DMS53 (cell line): ENCODE measurements at places on chromosomes 12 and 14.

DNA sequence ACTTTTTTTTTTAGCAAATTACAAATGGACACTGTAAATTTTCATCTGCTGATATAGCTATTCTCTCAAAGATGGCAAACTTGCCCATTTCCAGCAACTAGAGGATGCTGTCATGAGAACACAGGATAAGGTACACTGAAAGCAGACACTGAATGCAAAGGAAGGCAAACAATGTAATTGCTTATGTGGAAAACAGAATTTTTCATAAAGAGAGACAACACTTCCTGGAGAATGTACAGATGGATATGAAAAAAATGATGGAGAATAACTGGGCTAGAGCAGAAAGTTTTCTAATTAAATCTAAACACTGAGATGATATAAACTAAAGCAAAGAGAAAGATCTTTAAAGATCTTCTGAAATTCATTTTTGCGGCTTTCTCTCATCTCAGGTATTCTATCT is 581 bp downstream of the CD69 start:
- DNase-seq = no peak

- DNase-seq = no peak
Observed at GRCh38 chr12:117360551-117361346, 677 bp downstream of the NOS1 start.

DNA sequence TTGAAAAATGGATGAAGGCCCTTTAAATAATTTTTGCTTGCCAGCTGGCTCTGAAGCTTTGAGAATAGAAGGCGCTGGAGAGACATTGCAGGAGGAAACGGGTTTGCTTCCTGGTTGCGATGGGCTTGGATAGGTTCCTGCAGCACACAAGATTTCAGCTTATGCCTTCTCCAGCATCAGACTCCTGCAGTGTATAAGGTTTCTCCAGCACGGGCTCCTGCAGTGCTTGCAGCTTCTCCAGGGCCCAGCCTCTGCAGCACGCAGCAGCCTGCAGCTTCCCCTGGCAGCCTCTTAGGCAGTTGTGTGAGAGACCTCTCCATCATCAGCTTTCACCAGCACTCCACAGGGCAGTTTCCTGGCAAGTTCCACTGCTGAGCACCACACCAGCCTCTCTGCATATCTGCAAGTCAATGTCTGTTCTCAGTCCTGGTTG is 78.7 kb upstream of the ZDHHC17 start:
- DNase-seq = peak; percentile 14

GRCh38 chr14:58107947-58108552 is 44.0 kb downstream of the ARMH4 start:
- peak; percentile 81 for DNase-seq

DNA sequence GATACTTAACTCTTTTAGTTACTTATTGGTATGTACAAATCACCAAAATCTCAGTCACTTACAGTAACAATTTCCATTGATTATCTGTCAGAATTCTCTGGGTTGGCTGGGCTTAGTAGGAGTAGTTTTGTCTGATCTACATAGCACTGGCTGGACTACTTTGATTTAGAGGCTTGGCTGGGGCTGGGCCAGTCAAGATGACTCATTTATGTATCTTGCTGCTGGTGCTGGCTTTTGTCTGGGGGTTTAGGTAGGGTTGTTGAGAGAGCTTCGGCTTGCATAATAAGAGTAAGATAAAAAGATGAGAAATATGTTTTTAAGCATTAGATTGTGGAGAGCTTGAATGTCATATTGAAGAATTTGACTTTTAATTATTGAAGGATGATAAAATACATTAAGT is 1093.7 kb downstream of the SLC6A15 start:
- DNase-seq = peak; percentile 72

GRCh38 chr14:70811578-70811977 is 2.3 kb upstream of the MAP3K9 start:
- no peak for DNase-seq

- no peak for DNase-seq
Observed at GRCh38 chr12:74441872-74442271, 95.8 kb upstream of the ATXN7L3B start.

DNA sequence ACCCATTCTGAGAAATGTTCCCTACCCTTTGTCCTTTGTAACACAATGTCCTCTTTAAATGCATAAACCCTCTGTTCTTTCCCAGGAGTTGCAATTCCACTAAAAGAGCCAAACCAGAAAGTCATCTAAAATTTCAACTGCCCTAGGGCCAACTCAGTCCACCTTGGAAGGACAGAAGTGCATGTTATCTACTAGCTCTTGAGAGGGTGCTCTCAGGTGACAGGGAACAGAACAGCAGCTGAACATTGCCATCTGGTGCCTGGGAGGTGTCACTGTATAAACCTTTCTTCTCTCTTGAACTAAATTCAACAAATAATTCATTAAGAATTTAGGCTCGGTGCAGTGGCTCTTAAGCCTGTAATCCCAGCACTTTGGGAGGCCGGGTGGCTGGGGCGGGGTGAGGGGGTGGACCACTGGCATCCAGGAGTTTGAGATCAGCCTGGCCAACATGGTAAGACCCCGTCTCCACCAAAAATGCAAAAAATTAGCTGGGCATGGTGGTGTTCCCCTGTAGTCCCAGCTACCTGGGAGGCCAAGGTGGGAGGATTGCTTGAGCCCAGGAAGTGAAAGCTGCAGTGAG is 10.3 kb upstream of the FERMT2 start:
- peak; percentile 73 for DNase-seq

DNA sequence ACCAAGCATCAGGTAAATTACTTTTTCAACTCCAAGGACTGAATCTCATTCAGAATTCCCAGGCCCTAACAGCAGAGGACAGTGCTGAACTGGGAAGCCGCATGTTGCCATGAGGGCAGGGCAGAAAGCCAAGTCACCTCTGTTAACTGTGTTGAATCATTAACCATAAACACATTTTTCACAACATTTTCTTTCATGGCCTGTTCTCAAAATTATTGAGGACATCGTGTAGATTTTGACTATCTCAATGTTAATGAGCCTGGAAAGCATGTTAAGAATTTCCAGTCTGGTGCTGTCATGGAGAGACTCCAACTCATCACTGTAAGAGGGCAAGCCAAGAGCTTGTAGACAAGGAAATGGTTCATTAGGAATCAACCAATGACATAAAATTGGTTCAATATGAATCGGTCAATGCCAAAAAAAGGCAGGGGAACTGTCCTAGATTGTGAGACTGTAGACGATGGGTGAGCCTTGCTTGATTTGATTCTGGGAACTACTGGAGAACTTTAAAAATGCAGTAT is 33.7 kb downstream of the CPM start:
- peak; percentile 77 for DNase-seq

DNA sequence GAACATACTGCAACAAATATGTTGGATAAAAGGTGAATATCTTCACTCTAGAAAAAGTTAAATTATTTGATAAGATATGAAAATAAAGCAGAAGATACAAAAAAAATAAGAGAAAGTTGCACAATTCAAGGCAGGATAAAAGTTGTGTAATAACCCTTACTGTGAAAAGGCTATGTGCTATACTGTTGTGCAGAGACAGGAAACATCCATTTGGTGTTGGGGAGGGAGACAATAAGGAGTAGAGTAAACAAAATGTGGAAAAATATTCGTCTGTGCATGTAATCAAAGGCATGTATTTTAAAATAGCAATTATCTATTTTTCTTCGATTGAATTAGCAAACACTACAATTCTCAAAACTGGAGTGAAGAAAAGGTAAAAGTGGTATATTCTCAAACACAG is 34.8 kb downstream of the PTHLH start:
- DNase-seq = no peak

- DNase-seq = peak; percentile 17
Observed at GRCh38 chr14:38901791-38902190, 201.2 kb downstream of the SEC23A start.

GRCh38 chr14:95520346-95520745 is 3.9 kb upstream of the SYNE3 start:
- DNase-seq = no peak

- peak; percentile 65 for DNase-seq
Observed at GRCh38 chr12:97560350-97560749, 97.7 kb downstream of the RMST start.

DNA sequence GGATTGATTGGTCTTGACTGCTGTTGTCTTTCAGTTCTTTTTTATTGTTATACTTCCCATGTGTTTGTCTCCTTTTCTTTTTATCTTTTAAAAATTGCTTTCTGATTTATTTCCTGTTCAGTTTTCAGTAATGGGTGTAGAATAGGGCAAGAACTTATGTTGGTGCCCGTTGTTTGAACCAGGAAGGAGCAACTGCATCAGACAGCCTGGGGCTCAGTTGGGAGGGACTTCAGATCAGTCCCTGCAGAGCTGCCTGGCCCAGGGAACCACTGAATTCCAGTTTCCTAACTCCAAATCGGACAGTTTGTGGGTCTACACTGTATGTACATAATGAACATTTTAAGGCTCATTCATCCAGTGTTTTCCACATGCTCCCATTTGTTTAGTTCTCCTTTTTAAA is 64.9 kb downstream of the FBXO34 start:
- DNase-seq = no peak
